ENCODE measurements at places on chromosomes 12 and 14.

DNA sequence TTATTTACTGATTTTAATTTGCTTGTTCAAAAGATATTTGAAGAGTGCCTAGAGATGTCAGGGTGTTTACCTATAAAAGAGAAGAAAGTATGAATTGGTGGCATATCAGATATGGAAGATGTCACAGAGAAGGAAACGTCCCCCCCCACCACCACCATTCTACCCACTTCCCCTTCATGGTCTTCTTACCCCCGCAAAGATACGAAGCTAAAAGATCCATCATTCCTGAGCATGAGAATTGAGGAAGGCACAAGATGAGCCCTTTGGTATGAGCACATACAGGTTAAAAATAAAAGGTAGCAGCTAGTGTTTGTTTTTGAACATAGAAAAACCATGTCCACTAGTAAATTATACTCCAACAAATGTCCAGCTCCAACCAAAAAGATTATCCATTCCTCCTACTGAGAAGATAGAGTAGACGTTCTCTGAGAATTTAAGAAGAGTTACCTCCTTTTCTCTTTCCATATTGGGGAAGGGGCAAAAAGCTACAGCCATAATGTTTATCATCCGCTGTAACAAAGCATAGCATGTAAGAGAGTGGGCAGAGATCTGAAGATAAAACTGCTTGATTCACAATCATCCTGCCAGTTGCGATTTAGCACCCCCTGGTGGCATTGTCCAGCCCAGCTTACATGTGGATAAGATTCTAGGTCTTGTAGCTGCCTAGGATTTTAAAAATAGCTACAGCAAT lies 29.1 kb downstream of the NFYB start:
- peak; percentile 79 for DNase-seq

- DNase-seq = no peak
Measured at GRCh38 chr14:104844306-104845032, 20.6 kb upstream of the CEP170B start.

DNA sequence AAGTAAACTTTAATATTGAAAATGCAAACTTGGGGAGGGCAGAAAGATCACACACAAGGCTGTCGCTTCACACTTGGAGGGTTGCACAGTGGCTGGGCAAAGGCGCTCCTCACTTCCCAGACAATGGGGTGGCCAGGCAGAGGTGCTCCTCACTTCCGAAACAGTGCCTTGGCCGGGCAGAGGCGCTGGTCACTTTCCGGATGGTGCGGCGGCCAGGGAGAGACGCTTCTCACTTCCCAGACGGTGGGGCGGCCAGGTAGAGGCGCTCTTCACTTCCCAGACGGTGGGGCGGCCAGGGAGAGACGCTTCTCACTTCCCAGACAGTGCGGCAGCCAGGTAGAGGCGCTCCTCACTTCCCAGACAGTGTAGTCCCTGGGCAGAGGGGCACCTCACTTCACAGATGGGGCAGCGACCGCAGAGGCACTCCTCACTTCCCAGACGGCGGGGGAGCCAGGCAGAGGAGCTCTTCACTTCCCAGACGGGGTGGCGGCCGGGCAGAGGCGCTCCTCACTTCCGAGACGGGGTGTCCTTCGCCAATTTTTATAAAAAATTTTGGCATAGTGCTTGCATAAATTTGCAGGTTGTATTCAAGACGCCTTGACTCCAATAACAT lies 140.8 kb upstream of the PZP start:
- no peak for DNase-seq

DNA sequence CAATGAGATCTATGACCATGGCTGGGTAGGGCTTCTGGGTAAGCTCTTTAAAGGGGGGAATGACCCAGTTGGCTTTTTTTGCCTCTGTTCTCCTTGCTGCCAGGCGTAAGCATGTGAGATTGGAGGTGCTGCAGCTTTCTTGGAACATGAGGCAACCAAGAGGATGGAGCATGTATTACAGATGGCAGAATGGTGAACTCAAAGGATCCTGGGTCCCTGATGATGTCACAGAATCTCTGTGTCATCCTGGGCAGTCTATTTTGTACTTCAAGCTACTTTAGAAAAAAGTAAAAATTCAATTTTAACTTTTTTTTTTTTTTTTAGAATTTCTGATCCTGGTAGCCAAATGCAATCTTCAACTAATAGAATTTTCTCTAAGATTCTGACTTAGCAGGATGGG lies 8.0 kb downstream of the KRT82 start:
- no peak for DNase-seq

GRCh38 chr12:52585946-52586345 lies 12.3 kb upstream of the KRT74 start:
- DNase-seq = peak; percentile 5

DNA sequence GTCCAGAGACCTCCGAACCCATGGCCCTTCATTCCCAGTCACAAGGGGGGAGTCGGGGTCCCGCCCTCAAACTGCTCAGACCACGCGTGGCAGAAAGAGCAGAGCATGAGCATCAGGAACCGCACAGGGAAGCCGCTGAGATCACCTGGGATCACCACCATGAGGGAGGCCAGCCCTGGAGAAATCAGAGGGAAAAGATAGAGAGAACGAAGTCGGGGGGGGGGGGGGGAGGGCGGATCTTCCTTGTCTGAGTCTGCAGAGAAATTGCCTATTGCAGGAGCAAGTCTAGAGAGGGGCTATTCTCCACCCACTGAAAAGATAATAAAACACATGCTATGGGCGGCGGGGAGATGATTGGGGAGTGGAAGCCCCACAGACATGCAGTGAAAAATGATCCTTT lies 884 bp upstream of the TMEM132C start:
- no peak for DNase-seq

DNA sequence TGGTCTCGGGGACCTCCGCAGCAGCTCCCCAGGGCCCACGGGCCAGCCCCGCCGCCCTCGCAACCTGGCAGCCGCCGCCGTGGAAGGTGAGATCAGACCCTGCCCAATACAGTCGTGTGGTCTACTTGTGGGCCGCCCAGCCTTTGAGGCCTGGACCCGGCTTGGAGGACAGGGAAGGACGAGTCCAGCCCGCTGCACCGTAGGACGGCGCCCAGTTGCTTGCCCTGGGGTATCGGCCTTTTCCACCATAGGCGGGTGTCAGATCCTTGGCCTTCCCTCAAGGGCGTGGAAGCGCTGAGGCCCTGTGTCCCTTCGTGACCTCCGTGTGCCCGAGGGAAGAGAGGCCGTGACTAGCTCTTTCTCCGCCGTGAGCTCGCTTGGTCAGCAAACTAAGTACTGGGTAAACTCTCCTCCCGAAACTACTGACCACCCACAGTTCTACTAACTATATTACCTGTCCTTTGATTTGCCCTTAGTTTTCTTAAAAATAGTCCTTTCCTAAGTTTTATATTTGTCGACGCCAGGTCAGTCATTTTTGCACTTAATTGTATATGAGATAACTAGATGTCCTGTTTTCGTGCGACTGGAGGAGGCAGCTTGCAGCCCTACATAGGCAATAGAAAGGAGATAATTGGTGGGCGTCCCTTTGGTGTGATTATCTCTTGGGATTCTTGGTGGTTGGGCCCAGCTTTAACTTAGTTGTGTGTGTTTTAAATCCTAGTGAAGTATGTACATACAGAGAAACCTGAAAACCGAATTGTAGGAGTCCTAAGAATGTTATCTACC lies 757 bp downstream of the SLC25A3 start:
- DNase-seq = peak; percentile 25

DNA sequence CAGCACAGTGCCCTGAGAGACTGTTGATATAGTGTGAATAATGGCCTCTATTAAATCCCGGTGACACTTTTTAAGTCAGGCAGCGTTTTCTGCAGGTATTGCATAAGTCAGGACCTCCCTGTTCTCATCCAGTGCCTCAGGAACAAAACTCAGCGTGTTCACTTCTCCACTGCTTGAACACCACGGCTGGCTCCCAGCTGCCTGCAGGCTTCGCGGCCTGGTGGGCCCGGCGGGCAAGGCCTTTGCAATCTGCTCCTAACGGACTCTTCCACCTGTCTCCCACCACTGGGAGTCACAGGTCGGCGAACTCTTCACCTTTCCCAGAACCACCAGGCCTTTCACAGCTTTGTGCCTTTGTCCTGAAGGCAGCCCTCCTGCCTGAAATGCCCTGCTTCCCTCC lies 18.7 kb downstream of the RFX4 start:
- no peak for DNase-seq

- DNase-seq = no peak
Measured at GRCh38 chr14:29724991-29725390, 202.7 kb downstream of the PRKD1 start.

DNA sequence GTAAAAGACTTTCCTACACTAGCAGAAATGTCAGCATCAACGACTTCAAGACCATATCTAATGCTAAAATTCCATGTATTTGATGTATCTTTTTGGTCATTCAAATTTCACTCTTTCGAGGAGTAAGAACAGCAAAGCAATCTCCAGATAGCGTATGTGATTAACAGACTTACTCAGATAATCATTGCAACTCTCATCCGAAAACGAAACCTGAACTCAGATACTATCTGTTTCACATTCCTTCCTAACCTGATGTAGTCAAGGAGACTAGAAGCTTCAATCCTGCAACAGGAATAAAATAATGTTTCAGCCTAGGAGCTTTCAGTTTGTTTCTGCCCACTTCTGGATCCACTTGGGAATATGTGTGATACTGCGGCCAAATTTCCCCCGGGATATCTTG lies 286.3 kb downstream of the NUAK1 start:
- no peak for DNase-seq

DNA sequence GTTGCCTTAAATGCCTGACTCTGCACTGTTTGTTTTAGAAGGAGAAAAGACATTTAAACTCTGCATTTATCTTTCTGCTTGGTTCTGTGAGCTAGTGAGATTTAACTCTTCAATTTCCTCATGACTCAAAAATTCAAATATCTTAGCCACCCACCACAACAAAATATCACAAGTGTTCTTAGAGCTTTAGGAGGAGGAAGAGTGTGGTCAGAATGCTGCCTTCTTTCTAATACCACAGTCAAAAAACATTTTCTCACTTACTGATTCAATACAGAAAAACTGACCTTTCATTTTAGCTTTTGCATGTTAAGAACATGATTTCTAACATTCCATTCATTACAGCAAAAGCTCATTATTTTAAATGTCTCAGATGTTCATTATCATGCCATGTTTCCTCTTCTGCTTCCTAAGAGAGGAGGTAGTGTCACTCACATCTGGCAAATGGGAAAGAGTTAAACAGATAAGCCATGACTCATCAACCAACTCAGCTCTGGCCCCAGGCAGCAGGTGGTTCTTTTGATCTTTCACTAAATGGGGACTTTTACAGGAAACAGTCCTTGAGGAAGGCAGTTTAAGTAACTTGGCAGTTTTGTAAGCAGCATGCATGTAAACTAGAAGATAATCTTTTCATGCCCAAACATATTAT lies 56.4 kb upstream of the RNU6-8 start:
- DNase-seq = no peak
